ENCODE measurements at places on chromosomes 1 and 21.

DNA sequence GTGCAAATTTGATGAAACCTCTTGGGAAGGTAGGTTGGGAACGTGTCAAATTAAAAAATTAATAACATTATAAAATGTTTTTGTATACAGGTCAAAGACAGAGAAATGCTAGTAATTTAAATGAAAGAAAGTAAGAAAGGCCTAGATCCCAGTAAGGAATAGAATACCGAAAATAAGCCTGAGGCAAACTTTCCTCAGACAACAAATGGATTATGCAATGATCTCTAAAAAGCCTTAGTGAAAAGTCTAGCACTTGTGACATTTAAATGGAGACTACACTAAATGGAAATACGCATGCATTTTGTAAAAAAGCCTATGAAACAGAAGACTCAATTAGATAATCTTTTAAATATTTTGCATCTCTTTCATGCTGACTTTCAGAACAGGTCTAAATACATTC lies 138.5 kb upstream of the ZNHIT6 start:
- peak; percentile 70 for DNase-seq

GRCh38 chr1:90537606-90538362 lies 179.3 kb downstream of the BARHL2 start:
- DNase-seq = no peak

DNA sequence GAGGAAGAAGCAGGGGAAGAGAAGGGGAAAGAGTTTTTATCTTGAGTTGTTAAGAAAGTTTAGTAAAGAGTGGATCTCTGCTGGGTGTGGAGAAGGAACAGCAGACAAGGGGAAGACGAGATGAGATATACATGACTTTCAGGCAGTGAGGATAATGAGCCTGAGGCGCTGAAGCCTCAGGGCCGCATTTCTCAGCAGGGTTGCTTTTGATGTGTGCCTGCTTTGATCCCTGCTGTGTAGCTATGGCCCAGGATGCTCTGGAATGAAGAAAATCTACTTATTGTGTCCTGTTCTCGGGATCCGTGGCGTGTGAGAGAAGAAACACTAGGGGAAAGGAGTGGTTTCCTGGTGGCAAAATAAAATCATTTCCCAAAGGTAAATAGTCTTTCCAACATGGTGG lies 15.1 kb upstream of the RPE65 start:
- DNase-seq = no peak

GRCh38 chr1:179126338-179127060 lies 44.6 kb downstream of the TOR3A start:
- no peak for DNase-seq

DNA sequence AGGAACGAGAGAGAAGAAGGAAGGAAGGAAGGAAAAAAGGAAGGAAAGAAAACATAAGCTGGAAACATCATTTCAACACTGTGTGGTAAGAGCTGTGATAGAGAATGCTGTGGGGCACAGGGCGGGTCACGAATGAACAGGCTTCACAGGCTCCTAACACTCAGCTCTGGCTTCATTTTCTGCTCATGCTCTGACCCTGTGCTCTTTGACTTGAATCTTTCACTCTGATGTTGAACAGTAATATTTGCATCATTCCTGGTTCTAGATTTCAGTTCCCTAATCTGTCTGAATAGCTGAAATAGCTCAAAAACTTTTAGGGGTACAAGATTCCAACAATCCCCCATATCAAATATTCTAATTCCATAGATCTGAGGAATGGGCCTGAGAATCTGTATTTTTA lies 207.3 kb downstream of the LHX8 start:
- no peak for DNase-seq

- no peak for DNase-seq
Observed at GRCh38 chr1:206649261-206649921, 14.1 kb downstream of the DYRK3 start.

DNA sequence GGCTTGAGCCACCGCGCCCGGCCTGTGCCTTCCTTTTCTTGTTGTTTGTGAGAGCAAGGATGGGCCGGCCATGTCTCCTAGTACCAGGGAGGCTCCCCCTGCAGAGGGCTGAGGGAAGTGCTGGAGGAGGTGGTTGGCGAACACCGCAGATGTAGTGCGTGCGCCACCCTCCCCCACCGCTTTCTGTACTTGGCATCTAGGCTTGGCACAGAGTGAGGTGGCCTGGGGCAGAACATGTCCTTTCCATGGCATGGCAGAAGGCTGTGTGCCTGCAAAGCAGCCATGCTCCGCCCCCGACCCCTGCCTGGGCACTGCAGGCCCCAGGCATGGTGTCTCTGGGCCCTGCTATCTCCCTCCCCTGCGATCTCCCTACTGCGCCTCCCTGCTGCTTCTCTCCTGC lies 30.7 kb downstream of the ALPL start:
- peak; percentile 52 for DNase-seq

GRCh38 chr1:93648656-93649055 lies 33.0 kb downstream of the BCAR3 start:
- DNase-seq = no peak

GRCh38 chr1:157195521-157196244 lies 57.5 kb upstream of the ETV3 start:
- no peak for DNase-seq

GRCh38 chr1:245707941-245708340 lies 553.2 kb downstream of the KIF26B start:
- no peak for DNase-seq

GRCh38 chr1:111739194-111739924 lies at the start of gene INKA2:
Gene INKA2 (minus strand): TSS chr1:111739395. CDS start chr1:111739242, 153 bp downstream.
- peak; percentile 82 for DNase-seq

DNA sequence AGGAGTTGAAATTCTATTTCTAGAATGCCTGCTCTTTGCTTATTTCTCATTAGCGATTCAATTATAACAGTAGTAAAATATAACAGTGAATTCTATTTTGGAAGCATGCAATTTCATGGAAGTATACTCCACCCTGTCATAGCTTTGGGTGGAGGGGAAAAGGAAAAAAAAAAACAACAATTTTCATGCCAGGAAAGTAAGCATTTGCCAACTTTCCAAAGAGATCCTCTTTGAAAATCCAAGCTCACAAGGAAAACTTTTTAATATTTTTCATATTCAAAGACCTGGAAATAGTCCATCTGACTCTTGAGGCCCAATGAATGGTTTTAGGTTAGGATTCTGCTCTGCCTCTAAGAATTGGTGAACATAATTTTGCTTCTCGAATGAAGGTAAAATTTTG lies 134.5 kb downstream of the PTPN14 start:
- DNase-seq = no peak

DNA sequence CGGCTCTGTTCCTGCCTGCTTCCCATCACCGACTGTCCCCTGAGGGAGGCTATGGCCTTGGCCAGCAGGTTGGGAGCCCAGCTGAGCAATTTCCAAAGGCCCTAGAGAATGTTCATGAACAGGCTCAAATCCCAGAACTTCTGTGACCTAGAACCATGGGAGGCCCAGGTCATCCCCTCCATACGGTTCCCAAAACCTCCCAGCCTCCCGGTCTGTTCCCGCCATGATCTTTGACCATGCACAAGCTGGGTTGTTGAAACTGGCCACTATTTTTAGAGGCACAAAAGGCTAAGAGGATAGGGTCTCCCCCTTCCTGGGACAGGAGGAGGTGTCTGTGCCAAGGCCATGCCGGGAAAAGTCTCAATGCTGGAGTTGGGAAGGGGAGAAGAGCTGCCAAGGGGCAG lies 27.5 kb downstream of the EPHA2 start:
- no peak for DNase-seq

- DNase-seq = peak; percentile 81
Observed at GRCh38 chr1:182601416-182601786, 2.8 kb downstream of the RGS16 start.

- no peak for DNase-seq
Observed at GRCh38 chr1:213135572-213135971, 84.5 kb downstream of the RPS6KC1 start.

DNA sequence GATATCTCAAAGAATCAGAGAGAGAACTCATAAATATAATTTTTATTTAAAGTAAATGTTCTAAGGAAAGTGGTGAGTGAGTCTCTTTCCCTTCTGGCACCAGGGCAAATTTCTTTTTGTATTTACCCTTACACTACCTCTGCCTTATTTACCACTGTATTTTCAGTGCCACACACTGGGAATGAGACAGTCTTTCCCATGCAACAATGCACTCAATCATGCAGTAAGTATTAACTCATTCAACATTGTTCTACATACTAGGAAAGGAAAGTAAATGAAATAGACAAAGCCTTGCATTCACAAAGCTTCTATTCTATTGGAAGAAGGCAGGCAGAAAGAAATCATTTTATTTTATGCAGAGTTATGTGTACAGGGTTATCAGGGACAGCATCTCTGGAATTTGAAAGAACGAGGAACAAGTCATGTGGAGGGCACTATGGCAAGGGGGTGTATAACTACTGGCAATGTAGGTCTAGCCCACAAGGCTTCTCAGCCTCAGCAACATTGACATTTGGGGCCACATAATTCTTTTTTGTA lies 129.8 kb upstream of the PRDX6 start:
- DNase-seq = peak; percentile 15

DNA sequence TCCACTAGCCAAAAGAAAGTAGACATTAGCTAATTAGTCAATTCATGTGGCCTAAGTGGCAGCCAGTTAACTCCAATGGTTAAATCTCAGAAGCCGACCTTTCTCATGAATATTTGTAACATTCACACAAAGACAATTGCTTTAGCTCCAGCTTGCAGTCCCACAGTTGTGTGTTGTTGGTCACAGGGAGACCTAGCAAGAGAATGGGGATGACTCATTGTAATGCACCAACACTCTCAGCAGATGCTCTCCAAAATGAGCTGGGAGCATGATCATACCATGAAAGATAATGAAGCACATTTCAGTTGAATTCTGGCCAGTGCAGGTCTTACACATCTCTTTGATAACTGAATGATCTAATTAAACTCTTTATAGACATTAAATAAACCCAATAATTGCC lies 160.4 kb downstream of the HLX start:
- DNase-seq = no peak

GRCh38 chr1:10242811-10243210 lies 32.4 kb downstream of the KIF1B start:
- no peak for DNase-seq

GRCh38 chr1:66833112-66833511 lies 32.0 kb upstream of the INSL5 start:
- DNase-seq = no peak

- no peak for DNase-seq
Observed at GRCh38 chr1:210376836-210377372, 48.2 kb downstream of the HHAT start.

- DNase-seq = no peak
Observed at GRCh38 chr1:58764294-58764978, 19.4 kb downstream of the JUN start.

GRCh38 chr1:27601771-27602461 lies 2.0 kb downstream of the AHDC1 start:
- DNase-seq = no peak

- no peak for DNase-seq
Observed at GRCh38 chr1:11729498-11730428, 6.2 kb upstream of the AGTRAP start.

DNA sequence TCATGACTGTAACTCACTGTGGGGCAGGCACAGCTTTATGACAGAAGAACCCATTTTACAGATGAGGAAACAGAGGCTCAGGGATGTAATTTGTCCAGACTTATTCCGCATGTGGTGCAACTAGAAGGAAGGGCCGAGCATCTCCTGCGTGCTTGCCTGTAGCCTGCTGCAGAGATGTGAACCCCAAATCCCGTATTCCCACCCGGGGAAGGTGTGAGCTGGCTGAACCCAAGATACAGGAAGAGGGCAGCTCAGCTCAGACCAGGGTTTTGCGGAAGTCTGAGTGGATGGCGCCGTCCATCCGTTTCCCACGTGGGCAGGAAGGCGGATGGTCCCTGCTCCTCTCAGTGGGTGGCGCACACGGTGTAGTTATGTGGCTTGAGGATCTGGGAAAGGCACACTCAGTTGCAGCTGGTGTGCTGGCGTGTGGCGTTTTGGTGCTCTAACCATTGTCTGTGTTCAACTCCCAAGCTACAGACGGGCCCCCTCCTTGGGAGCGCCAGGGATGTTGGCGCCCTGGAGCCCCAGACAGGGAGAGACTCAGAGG lies 1.2 kb downstream of the CROCC start:
- no peak for DNase-seq

DNA sequence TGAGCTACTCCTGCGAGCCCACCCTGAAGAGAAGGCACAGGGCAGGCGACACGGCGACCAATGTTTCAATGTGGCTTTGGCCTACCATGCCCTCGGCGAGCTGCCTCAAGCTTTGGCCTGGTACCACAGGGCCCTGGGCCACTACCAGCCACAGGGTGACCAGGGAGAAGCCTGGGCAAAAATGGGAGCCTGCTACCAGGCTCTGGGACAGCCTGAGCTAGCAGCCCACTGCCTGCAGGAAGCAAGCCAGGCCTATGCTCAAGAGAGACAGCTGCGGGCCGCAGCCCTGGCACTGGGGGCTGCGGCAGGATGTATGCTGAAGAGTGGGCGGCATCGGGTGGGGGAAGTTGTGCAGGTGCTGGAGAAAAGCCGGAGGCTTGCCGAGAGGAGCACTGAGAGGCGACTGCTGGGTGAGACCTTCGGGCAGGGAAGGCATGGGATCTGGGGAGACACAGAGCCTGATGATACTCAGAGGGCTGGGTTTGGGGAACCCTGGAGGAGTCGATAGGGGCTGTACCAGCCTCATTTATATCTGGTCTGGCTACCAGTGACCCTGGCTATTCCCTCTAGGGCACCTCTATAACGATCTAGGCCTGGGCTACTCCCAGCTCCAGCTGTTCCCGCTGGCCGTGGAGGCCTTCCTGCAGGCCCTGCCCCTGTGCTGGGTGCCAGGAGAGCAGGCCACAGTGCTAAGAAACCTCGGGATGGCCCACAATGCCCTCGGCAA lies 2.3 kb downstream of the TTC24 start:
- no peak for DNase-seq

DNA sequence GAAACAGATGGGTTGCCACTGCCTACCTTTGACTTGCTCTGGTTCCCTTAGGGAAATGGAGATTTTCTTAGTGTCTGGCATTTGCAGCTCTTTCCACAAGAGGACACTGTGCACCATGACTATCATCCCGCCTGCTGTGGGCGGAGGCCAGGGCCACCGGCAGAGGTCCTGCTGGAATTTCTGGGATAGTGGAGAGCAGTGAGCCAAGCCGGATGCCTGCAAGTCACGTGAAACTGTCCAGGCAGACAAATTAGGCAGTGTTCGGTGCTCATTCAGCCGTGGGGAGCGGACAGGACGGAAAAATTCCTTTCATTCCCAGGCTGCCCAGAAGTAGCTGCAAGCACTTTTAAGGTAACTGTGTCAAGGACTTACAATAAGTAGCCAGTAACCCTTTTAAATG lies 43.4 kb downstream of the IGSF5 start:
- peak; percentile 95 for DNase-seq
